ENCODE measurements at places on chromosomes 16 and 17. TPM values are rescaled to one million over a fixed set of nuclear protein-coding genes. Genes with fewer than 3 reads are reported as not detected.

The ANKRD13B gene
- 3.7 TPM for total RNA-seq

The ZNF469 gene
- total RNA-seq: 0.92 TPM

The OR3A3 gene
- total RNA-seq: not detected

The SOX9 gene
- total RNA-seq: 3.0 TPM

The C17orf100 gene
- total RNA-seq: 0.40 TPM

The C17orf113 gene
- 0.26 TPM for total RNA-seq

The RAB37 gene
- 1.1 TPM for total RNA-seq

The FBXL16 gene
- total RNA-seq: 0.13 TPM

The CRISPLD2 gene
- total RNA-seq: 1.5 TPM

The SYNGR3 gene
- 0.66 TPM for total RNA-seq

The KPNA2 gene
- 89.4 TPM for total RNA-seq

The TPSG1 gene
- not detected for total RNA-seq

The TMEM238L gene
- total RNA-seq: not detected

The CCL7 gene
- 0.19 TPM for total RNA-seq

The ST6GALNAC1 gene
- total RNA-seq: not detected

The KIF18B gene
- total RNA-seq: 2.6 TPM

The ANKS4B gene
- not detected for total RNA-seq

The MYH2 gene
- not detected for total RNA-seq

The SEPTIN1 gene
- total RNA-seq: 0.06 TPM

The KRTAP9-4 gene
- not detected for total RNA-seq
